ENCODE measurements at places on chromosomes 3 and 15.

DNA sequence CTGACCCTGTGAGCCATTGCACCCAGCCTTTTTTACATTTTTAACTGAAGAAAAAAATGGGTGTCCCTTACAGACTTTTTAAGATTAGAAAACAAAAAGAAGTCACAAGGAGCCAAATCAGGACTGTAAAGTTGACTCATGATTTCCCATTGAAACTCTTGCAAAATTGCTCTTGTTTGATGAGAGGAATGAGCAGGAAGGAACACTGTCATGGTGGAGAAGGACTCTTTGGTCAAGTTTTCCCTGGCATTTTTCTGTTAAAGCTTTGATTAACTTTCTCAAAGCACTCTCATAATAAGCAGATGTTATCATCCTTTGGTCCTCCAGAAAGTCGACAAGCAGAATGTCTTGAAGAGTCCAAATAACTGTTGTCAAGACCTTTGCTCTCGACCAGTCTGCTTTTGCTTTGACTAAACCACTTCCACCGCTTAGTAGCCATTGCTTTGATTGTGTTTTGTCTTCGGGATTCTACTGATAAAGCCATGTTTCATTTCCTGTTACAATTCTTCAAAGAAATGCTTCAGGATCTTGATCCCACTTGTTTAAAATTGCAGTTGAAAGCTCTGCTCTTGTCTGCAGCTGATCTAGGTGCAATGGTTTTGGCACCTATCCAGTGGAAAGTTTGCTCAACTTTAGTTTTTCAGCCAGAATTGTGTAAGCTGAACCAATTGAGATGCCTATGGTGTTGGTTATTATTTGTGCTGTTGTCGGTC is 369.4 kb downstream of the MAGI1 start:
- no peak for DNase-seq

DNA sequence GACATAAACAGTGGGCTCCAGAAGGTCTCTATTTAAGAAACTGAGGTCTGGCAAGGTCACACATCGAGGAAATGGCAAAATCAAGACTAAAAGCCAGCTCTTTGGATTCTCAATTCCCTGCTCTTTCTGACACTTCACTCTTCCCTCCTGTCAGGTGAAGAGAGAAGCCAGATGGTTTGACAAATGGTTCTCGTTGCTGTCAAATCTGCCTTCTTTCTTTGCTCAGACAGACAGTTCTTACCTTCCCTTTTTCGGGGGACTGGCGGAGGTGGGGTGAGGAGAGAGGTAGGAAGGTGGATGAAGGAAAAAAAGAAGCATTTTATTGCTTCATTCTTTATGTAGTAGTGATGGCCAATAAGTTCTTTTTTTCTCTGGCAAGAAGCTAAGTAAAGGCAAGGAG is 133.4 kb downstream of the LPP start:
- DNase-seq = no peak

GRCh38 chr3:148450819-148451218 is 246.9 kb upstream of the AGTR1 start:
- no peak for DNase-seq

- DNase-seq = no peak
Observed at GRCh38 chr15:80950291-80951078, 39.1 kb downstream of the MESD start.

GRCh38 chr3:126395846-126396513 is 1.3 kb downstream of the CFAP100 start:
- no peak for DNase-seq

DNA sequence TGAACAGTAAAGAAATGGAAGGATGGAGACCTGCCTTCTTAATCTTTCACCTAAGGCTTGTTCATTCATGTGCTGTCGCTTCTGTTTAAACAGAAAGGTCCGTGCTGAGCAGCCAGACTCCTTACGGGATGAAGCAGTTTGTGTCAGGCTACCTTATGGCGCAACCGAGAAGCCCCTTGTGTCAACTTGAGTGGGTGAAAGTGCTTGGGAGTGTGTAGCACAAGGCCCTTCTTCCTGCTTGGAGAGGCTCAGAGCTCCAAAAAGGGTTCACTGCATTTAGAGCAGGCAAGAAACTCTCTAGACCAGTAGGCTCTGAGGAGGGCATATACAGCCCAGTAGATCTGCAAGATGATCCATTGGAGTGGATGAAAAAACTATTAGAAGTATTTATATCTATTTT is 16.0 kb downstream of the CAPN3 start:
- no peak for DNase-seq

- no peak for DNase-seq
Observed at GRCh38 chr3:48689384-48689783, 3.7 kb upstream of the NCKIPSD start.

GRCh38 chr3:5437296-5437782 is 249.8 kb downstream of the EDEM1 start:
- no peak for DNase-seq

All from endothelial cell (in vitro differentiated cells).